ENCODE measurements at places on chromosomes 2 and 18.

DNA sequence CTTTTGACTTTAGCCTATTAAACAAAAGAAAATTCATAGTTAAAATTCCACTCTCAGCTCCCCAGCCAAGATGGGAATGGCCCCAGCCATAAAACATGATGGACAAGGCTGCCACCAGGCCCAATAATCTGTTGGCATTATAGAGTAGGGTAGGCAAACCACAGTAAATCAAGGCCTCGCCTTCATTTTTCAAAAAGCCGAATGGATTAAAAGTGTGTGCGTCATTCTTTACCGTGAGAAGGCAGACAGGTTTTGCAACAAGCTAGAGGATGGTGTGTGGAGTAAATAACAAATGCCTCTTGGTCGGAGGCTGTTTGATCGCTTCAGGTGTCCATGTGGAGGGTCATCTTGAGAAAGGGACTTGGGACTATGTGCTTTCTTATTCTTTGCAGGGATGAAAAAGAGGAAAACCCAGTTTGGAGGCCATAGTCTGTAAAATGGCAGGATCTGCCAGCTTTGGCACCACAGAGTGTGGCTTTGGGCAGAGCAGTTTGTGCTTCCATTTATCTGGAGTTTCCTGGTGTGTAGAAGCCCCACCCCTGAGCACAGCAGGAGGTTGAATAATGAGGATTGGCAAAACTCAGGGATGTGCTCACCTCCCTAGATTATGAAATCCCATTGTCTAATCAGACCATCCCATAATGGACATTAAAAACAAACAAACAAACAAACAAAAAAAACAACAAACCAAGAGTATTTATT is 57.1 kb upstream of the ITGB6 start:
- no peak for DNase-seq

DNA sequence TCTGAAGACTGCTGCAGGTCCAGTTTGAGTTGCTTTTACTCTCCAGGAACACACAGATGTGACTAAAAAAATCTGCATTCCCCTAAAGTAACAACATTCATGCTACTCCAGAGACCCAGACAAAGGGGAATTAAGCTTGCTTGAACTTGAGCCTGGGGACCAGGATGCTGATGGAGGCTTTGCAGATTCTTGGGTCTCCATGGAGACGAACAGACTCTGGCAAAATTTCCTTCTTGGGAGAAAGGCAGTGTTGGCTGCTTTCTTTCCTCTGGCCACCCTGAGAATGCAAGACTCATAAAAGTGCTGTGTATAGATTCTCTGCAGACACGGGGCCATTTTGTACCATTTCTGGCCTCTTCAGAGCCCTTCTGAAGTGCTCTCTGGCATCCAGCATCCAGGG is 112.0 kb downstream of the ACTR3 start:
- no peak for DNase-seq

- DNase-seq = no peak
Measured at GRCh38 chr2:19677825-19678518, 223.8 kb downstream of the TTC32 start.

DNA sequence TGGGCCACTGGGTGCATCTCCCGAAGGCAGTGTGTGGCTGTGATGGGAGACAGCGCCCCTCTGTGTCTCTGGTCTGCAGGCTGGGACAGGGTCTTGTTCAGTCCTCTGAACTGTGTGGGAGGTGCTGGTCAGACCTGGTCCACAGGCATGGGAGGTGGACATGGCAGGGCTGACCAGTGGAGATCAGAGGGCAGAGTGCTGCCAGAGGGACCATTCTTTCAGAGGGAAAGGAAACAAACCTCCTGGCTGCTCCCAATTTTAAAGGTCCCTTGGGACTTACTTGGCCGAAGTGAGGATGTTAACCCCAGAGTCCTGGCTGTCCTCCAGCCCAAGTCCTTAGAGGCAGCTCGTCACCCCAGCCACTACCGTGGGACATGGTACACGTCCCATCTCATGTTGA is 4.0 kb downstream of the CAPN13 start:
- DNase-seq = no peak

- DNase-seq = no peak
Measured at GRCh38 chr2:13545320-13545719, 828.6 kb downstream of the TRIB2 start.

- DNase-seq = no peak
Measured at GRCh38 chr2:61693744-61694143, 155.6 kb upstream of the XPO1 start.

DNA sequence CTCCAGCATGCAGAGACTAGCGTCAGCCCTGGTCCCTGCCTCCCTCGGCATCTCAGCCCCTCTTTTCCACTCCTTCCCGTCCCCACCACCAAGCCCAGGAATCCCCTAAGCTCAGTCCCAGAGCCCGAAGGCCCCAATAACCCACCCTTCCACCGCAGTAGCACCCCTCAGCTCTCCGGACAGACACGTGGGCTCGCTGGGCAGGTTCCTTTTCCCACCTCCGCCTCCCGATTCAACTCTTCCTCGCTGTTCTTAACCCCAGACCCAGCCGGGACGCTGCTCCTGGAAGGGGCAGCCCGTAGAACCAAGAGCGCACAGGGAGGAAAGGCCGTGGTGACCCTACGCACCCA is 1.4 kb downstream of the IHH start:
- no peak for DNase-seq

DNA sequence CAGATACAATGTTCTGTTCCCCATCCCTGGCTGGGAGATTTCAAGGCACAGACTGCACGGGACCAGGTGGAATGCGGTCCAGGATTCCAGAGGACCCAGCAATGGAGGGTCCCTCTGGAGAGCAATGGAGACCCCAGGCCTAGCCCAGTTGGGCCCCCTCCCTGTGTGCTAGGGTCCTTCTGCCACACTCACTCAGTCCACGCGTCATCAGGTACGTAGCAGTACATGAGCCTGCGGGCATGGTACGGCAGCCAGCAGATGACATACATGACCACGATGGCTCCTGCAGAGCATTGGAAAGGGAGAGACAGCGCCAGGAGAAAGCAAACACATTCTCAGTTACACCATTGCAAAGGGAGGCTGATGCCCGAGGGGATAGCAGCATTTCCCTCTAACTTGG is 10.1 kb downstream of the NTSR2 start:
- DNase-seq = no peak

GRCh38 chr18:46591783-46592391 is 65.1 kb downstream of the LOXHD1 start:
- no peak for DNase-seq

GRCh38 chr2:167480232-167480985 is 592.1 kb downstream of the XIRP2 start:
- no peak for DNase-seq

- DNase-seq = no peak
Measured at GRCh38 chr2:157699806-157700205, 71.1 kb upstream of the ACVR1C start.

DNA sequence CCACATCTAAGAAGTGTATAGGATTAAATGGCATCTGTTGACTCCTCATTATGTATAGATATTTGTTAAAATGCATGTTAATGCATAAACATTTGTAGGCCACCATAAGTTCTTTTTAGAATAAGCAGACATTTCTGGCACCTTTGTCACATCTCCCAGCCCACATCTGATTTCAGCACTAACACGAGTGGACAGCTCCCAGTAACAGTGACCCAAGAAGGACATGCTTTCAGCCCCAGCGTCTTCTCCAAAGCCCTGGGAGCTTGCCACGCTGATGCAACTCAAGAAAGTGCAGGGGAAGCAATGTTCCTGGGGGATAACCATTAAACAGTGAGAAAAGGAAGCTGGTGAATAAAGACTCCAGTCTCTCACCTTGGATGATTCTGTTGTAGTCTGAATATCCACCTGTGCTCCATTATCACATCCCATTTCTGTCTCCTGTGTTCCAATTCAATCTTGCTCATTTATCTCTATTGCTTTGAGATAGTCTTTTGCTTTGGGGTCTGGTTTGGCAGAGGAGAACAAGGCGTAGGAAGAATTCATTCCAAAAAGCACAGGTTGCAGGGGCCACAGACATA is 182.6 kb upstream of the THSD7B start:
- DNase-seq = no peak

DNA sequence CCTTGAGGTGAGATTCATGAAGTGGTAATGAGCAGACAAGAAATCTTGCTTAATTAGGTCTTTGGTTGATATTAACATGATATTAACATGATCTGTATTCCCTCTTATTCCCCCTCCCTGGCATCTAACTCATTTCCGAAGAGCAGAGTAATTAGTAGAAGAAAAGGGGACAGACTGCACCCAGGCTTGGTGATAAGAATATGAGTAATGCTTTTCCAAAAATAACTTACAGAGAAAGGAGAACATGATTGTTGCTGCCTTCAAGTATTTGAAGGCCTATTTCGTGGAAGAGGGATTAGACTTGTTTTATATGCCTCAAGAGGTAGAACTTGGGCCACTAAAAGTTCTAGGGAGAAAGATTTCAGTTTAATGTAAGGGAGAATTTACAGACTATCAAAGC is 130.6 kb upstream of the ATP5MC3 start:
- DNase-seq = no peak

DNA sequence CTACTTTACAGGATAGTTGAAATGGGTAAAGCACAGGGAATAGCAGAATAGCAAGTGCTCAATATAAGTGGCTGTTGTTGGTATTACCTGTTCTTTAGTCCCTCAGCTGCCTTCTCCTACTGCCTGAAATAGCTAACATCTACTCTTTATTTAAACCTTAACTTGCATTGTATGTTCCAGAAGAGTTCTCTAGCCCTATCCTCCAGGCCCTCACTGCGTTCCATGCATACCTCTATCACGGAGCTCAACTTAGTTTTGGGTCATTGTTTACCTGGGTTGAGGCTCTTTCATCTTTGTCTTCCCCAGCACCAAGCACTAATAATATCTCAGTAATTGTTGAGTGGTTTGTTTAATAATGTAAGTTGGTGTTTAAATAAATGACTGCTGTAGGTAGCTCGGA is 242.2 kb upstream of the FANCL start:
- DNase-seq = no peak

DNA sequence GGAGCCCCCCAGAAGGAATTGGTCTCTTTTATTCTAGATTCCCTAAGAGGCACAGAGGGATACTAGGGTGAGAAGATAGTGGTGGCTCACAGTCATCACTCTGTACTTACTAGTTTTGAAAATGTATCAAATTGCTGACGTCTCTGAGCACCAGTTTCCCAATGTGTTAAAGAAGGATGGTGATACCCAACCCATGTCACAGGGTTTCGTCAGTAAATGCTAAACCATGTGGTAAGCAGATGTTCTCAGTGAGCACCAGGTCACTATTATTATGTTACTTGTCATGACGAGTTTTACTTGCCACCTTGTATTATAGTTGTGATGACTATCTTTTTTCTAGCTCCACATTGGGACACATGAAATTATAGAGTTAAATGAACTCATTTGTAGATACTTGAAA is 54.7 kb downstream of the NEDD4L start:
- no peak for DNase-seq

- DNase-seq = no peak
Measured at GRCh38 chr2:85732467-85733120, 21.2 kb upstream of the ATOH8 start.

- DNase-seq = no peak
Measured at GRCh38 chr2:188937228-188938220, 36.6 kb upstream of the COL3A1 start.

- no peak for DNase-seq
Measured at GRCh38 chr2:200765139-200765951, 46.4 kb upstream of the BZW1 start.

- DNase-seq = no peak
Measured at GRCh38 chr2:70716951-70717350, 51.0 kb downstream of the ADD2 start.

DNA sequence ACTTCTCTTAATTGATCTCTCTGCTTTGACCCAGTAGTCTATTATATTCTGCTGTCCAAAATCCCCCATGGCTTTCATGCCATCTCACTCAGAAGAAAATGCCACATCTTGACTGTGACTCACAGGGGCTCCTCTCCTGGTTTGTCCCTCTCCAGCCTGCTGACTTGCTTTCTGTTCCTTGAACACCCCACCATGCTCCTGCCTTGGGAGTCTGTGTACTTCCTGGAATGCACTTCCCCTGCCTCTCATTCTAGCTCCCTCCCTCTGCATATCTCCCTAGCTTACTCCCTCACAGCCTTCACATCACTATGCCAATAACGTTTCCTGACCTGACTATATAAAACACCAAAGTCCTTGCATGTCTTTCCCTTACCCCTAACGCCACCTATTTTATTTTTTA is 167.2 kb downstream of the TRIB2 start:
- no peak for DNase-seq

- DNase-seq = no peak
Measured at GRCh38 chr2:156329031-156329926, 3.2 kb downstream of the NR4A2 start.

DNA sequence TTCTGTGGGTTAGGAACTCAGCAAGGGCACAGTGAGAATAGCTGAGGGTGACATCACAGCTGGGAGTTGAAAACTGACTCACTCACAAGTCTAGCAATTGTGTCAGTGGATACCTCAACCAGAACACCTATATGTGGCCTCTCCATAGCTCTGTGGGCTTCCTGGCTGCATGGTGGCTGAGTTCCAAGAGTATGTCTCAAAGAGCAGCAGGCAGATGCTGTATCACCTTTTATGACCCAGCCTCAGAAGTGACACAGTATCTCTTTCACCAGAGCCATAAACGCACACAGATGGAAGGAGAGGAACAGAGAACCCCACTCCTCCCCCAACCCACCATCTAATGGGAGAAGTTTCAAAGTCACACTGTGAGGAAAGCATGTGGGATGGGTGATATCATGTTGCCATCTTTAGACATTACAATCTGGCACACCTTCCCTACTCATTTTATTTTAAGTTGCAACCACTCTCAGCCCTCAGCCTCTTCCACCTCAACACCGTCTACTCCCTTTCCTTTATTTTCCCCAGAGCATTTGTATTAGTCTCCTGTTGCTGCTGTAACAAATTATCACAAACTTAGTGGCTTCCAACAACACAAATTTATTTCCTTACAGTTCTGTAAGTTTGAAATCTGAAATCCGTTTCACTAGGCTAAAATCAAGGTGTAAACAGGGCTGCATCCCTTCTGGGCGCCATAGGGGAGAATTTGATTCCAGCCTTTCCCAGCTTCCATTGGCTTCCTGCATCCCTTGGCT is 134.6 kb upstream of the SPATS2L start:
- DNase-seq = no peak

DNA sequence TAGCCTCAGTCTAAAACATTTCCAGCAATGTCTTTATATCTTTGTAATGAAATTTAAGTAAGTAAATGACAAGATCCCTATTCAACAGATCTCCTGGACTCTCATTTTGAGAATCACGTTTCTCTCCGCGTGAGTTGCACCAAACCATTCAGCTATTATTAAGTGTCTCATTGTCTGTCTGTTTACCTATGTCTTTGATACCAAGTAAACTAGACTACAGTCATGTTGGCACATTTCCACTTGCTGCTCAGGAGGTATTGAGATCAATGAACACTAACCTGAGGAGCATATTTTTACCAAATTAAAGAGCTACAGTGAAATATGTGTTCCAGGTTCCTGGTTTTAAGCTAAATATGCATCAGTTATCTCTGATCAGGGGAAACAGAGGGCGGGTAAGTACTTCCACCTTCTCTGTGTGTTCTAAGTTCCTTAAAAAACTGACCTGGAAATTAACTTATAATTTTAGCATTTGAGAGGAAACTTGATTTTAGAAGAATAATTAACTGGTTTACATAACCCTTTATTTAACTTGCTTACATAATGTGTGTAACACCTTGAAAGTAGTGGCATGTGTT is 125.8 kb downstream of the OSBPL6 start:
- no peak for DNase-seq

GRCh38 chr2:197037863-197038398 is 111.4 kb upstream of the PGAP1 start:
- DNase-seq = no peak

- no peak for DNase-seq
Measured at GRCh38 chr2:120673571-120674061, 62.1 kb upstream of the GLI2 start.

- no peak for DNase-seq
Measured at GRCh38 chr18:79586436-79587225, 93.0 kb upstream of the CTDP1 start.
